Activated CD8-positive, alpha-beta T cell treated with anti-CD3 and anti-CD28 coated beads, Interleukin-2, amount 10 ng/mL, durations not matched to agents 7 days and 5 days (primary cell): ENCODE measurements at places on chromosomes 12 and 14. TPM values are rescaled to one million over a fixed set of nuclear protein-coding genes. Genes with fewer than 3 reads are reported as not detected.

SMOC1 gene
- total RNA-seq, result not detected

DNA sequence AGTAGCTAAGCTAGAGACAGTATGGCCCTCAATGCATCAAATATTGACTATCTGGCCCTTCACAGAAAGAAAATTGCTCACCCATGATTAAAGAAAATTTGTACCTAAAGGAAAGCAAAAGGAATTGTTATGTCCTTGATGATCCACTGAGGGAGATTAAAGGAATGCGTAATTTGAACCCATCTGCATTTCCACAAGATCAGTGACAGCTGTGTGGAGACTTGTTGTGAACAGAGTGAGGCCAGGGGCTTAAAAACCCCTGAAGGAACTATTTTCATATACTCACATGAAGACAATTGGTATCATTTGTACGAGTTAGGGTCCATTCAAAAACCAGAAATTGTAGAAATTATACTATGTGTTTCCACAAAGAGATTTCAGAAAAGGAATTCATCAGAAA is 1908.1 kb upstream of the SEL1L start:
- DNase-seq, result no peak

DNA sequence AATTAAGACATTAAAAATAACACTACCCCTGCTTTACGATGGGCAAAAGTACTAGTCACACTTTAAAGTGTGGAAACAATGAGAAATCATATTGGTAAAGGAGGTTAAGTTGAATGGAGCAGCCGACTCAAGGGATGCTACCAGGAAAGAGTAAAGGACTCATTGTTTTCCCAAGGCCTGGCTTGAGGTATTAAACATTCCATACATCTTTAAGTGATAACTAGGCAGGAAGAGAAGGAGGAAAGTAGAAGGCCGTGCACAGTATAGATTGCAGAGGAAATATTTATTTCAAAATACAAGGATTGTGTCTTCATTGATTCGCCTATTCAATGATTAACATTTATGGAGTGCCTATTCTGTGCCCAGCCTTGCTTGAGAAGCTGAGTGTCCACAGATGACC is 20.6 kb upstream of the YARS2 start:
- DNase-seq, result no peak

NUBPL gene
- total RNA-seq, result 8.6 TPM

PLEKHG3 gene
- total RNA-seq, result 7.3 TPM

- DNase-seq, result no peak
Measured at GRCh38 chr12:79710707-79711483, 20.1 kb upstream of the PAWR start.

GRCh38 chr12:2641207-2641606 is 153.6 kb upstream of the FKBP4 start:
- DNase-seq, result no peak

CCDC175 gene
- total RNA-seq, result not detected

GRCh38 chr12:50934981-50935807 is 17.1 kb upstream of the HIGD1C start:
- DNase-seq, result no peak

SPSB2 gene
- 10.0 TPM for total RNA-seq

GRCh38 chr14:61372842-61373555 is 51.6 kb downstream of the PRKCH start:
- no peak for DNase-seq

DNA sequence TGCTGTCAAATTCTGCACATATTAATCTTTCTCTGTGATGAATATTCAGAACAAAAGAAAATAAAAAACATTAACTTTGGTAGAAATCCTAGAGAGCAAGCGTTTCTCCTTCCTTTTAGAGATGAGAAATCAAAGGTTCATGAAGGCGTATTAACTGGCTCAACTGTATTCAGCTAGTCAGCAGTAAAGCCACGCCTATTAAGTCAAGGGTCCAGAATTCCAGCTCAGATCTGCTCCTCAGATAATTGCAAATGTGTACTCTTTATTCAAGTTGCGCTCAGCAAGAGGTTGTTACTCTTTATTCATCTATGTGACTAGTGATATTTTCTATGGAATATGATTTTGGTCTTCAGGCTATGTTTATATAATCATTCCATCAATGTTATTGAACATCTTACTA is 13.1 kb upstream of the POC1B start:
- no peak for DNase-seq

- DNase-seq, result no peak
Measured at GRCh38 chr12:108447168-108447832, 67.8 kb upstream of the FICD start.

DNA sequence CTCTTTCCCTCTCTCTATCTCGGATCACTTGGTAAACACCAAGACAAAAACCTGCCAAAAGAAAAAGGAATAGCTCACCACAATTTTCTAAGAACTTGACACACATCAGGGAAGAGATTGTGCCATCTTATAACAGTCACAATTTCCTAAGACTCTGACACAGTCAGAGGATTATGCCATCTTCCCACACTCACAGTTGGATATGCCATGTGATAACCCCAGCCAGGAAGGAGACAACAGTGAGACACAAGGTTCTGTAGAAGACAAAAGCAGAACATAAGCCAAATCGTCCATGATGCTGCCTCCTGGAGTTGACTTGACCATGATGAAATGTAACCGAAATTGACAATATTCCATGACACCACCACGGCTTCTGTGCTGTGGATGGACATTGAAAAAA is 2.8 kb upstream of the CLEC9A start:
- no peak for DNase-seq

CLECL1 gene
- total RNA-seq, result 1.6 TPM

GRCh38 chr12:117114784-117115183 is 15.6 kb upstream of the TESC start:
- no peak for DNase-seq

GRCh38 chr14:20699931-20700330 is 11.4 kb downstream of the ANG start:
- DNase-seq, result no peak

DNA sequence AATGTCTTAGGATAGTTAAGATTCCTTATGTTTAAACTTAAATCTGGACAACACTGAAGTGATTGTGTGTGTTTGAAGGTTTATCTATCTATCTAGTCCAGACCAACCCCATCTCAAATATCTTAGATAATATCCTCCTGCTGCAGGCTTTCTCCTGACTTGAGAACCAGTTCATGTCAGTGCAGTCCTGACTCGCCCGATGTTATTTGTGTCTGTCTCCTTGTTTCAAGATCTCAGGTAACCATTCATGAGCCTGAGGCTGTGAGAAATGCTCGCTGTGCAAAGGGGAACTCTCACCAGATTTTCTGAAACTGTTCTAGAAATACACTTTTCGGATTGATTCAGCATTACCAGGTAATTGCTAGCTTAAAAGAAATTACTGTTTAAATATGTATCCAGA is 356.2 kb downstream of the SNAPC1 start:
- no peak for DNase-seq

DNA sequence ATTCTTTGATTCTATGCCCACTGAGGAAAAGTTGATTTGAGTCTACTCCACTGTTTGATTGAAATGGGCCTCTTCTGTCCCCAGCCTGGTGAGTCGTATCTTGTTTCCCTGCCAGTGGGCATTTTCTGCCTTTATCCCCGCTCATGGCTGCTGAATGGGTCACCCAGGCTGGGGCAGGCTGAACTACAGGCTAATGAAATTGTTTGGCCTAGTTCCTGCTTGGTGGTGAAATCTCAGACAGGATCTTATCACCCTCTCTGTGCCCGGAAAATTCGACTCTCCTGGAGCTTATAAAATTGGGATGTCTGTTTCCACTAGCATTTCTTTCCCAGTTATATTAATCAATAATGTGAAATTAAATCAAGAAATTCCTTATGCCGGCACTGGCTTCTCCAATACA is 65.0 kb downstream of the CHST11 start:
- no peak for DNase-seq

CCDC196 gene
- not detected for total RNA-seq

SPTB gene
- not detected for total RNA-seq

- peak; percentile 48 for DNase-seq
Measured at GRCh38 chr12:112419297-112420133, 768 bp downstream of the PTPN11 start.

DNA sequence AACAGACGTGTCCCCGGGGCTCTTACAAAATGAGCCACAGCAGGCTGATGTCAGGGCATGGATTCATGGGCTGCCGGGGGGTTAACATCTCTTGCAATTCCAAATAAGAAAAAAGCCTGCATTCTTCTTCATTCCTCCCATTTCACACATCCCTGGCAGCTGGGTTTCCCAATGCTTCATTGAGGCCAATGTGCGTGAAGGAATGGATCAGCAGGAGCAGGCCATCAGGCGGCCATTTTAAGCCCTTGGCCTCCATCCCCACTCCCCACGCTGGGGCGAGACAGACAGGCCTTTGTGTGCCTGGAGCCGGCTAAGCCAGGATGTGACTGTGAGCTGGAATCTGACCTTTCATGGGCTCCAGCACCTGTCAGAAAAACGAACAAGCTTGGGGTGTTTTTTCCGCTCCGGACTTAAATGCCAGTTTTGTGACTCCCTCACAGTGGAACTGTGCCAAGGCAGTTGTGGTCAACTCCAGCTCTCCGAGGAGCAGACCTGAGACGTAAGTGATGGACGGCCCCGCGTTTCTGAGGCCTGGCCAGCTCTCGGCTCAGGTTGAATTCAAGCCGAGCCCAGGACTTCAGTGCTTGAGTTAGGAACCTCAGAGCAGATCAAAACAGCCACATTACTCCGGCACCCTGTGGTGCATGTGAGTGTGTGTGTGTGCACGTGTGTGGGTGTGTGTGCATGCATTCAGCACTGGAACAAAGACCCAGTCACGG is 133.1 kb downstream of the TMEM30B start:
- DNase-seq, result no peak

GRCh38 chr14:65177551-65177950 is 75.2 kb upstream of the MAX start:
- DNase-seq, result no peak

TPPP2 gene
- not detected for total RNA-seq

- no peak for DNase-seq
Measured at GRCh38 chr12:131353376-131353775, 357.5 kb upstream of the SFSWAP start.
